HFFc6 (cell line): ENCODE measurements at places on chromosomes 3 and 15. TPM values are rescaled to one million over a fixed set of nuclear protein-coding genes. Genes with fewer than 3 reads are reported as not detected.
A peak's percentile ranks its signal among the peaks of the same experiment; 100 is the strongest.

Gene THBS1
- total RNA-seq, result 7,606 to 8,452 TPM (median 7,665 TPM) in 3 replicates

Gene TPRG1
- not detected in 3 replicates for total RNA-seq

- no peaks in the 10 kb centered on the region; the same call in 1 of the 2 replicates for H3K27me3 ChIP-seq
- H3K4me1 ChIP-seq, result peaks cover 28% of the 10 kb centered on the region
- DNase-seq, result no peak
- peak overlapping the region; percentile 97 for H3K4me3 ChIP-seq
Observed at GRCh38 chr3:111069974-111070771, 1.4 kb upstream of the NECTIN3 start.

GRCh38 chr15:26667222-26667988, 105.5 kb downstream of the GABRB3 start:
- peaks cover 11% of the 10 kb centered on the region; the same call in 1 of the 2 replicates for H3K27me3 ChIP-seq
- no peak for DNase-seq
- H3K4me3 ChIP-seq, result no peak overlapping the region
- no peaks in the 10 kb centered on the region for H3K36me3 ChIP-seq
- no peak overlapping the region for H3K27ac ChIP-seq

Gene BNIP2
- total RNA-seq, result 62.6 and 65.7 TPM in 2 replicates

Gene DPH6
- total RNA-seq, result 8.9 to 15.2 TPM (median 9.8 TPM) in 3 replicates
